ENCODE measurements at places on chromosomes 4 and X.

DNA sequence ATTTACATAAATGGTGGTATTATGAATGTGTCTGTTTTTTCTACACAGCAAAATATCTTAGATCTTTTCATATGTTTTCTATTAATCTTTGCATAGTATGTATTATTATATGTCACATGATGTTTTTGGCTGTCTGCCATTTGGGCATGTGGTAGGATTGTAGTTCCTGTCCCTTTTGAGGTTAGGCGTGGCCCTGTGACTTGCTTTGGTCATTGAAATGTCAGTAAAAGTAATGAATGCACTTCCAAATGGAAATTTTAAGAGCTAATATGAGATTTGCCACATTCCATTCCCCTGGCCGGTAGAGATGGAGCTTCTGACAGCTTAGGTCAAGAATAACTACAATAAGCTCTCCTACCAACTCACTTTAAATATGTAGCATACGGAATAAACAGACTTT lies 45.1 kb downstream of the JADE3 start:
- DNase-seq: no peak

- no peak for DNase-seq
These were observed 48.5 kb downstream of the MRPL1 start for GRCh38 chr4:77911091-77911490.

DNA sequence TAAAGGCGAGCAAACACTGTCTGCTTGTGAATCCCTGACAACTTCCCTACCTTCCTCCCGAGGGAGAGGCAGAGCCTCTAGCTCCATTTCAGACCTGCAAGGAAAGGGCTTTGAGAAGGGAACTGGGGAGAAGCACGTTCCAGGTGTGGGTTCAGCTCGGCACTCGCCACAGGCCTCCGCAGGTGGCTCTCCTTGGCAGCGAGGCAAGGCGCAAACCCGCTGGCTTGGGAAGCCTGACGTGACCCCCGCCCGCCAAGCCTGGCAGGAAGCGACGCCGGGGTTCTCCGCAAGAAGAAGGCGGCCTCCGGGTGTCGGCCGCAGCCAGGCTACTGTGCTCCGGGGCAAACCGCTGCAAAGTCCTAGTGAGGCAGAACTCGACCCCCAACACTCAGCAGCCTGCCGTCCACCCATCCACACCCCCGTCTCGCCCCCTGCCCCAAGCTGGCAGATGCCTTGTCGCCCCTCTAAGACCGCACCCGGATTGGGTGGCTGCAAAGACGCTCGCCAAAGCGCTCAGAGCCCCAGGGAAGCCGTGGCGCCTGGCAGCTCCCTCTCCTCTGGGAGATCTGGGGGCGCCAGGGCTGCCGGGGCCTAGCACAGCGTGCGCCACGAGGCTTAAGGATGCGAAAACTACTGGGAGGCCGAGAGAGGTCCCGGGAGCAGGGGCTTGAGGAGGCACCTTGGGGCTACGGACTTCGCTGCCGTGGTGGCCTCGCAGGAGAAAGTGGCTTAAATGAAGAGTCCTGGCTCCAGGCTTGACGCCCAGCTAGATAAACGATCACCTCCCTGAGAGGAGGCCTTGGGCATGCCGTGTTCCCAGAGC lies 21.8 kb downstream of the NKX3-2 start:
- no peak for DNase-seq

DNA sequence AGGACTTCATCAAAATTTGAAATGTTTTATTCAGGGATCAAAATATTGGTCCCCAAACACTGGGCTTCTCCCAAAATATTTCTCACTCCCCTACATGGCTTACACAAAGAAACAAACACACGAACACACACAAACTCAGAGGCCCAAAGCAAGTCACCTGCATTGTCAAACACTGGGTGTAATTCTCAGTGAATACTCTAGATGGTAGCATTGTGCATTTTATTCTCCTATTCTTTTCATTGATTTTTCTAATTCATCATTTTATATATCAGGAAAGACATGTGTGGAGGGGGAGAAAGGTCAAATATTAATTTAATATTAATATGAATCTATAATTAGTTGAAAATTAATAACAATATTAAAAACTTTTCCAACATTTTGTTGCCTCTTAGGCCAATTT lies 72.3 kb upstream of the TNMD start:
- DNase-seq: no peak

Data from activated T-cell treated with anti-CD3 and anti-CD28 coated beads for 24 hours (primary cell).